ENCODE measurements at places on chromosomes 3 and 15.

DNA sequence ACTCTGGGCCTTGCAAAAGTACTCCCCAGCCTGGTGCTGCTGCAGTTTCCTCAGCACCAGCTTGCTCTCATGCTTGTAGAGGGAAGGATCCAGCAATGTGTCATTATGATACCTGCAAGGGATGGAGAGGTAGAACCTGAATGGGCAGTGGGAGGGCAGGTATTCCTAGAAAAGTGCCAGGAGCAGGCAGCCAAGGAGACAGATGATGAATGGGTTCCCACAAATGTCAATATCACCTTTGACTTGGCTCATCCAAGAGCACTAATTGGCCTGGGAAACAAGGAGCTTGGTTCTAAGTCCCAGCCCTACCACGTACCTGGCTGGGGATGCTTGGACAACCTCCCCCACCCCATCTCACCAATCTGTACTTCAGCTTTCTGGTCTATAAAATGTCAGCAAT, 9.4 kb downstream of the CILP start:
- DNase-seq = no peak

DNA sequence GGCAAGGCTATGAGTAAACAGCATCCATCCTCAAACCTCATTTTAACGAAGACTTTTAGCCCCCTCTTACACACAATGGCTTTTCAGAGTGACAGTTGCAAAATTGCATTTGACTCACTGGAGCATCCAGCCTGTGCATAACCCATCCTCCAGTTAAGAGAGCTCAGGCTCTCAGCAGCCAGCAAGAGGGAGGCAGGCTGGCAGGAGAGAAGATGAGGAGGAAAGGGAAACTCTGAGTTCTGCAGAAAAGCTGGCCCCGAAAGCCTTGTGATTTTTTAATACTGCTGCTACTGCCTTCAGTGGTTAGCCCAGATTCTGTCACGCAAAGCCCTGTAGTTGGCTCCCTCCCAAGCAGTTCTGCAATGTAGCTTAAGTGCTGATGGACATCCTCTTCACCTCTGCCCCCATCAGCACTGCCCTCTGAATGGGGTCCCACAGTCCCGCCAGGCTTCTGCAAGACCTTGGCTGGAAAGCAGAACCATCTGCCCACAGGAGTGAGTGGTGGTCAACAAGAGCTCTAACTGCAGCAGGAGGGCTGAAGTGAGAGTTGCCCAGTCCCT, 371.3 kb downstream of the EPHB1 start:
- DNase-seq = peak; percentile 5

- no peak for DNase-seq
Observed at GRCh38 chr3:126616931-126617330, 38.0 kb downstream of the TXNRD3 start.

DNA sequence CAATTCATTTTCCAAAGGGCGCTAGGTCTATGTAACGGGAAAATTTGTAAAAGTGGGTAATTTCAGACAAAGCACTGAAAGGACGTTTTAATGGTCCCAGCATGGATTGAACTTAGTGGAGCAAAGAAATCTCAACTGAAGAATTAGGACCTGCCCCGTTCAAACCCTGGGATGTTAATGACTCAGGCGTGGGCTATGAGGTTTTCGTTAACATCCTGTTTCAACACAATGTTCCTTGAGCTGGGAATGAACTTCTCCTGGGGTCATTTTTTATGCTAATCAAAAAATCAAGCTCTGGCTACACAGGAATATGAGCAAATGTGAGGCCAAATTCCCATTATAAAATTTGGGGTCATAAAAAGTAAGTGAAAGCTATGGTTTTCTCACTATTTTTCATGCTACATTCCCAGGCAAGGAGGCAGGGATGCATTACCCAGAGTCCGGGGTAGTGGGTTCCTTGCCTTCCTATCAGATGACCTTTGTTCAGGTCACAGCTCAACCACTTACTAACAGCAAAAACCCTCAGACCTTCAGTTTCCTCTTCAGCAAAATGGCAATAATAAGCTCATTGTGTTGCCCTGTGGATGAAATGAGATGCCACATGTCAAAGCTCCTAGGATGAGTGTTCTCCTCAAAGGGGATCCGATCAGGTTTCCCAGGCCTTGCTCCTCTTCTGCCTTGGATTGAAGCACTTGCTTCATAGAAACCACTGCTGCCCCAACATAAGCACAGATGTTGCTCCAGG, 271.4 kb downstream of the ARRDC4 start:
- peak; percentile 1 for DNase-seq

DNA sequence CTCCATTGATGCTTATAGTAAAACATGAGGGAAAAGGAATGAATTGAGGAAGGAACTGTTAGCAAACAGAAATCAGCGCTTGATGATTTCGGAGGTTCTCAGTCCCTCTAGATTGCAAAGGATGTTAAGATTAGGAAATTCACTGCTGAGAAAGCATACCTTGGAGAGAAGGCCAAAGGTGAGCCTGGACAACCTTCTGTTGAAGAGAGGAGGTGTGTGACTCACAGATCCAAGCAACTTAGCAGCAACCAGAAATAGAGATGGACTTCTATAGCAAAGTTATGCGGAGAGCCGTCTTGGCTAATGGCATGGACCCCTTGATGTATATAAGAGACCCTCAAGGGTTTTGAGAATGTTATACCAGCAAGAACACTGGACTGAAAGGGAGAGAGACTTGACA, 114.3 kb downstream of the EEFSEC start:
- no peak for DNase-seq

DNA sequence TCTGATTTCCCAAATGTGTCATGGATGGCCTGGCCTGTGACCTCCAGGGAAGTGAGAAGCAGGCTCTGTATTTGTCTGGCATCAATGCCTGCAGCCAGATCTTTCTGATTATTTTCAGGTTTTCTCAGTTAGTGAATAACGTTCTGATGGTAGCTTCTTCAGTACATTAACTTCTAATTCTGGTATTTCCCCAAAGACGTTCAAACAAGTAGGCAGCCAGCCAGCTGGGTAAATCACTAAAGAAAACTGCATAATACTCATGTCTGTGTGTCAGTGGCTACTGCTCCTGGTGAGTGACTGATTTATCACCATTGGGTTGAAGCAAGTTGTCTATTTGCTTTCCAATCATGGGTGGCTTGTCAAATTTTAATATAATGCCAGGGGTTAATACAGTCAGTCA, 162.6 kb upstream of the PFN2 start:
- DNase-seq = peak; percentile 11

DNA sequence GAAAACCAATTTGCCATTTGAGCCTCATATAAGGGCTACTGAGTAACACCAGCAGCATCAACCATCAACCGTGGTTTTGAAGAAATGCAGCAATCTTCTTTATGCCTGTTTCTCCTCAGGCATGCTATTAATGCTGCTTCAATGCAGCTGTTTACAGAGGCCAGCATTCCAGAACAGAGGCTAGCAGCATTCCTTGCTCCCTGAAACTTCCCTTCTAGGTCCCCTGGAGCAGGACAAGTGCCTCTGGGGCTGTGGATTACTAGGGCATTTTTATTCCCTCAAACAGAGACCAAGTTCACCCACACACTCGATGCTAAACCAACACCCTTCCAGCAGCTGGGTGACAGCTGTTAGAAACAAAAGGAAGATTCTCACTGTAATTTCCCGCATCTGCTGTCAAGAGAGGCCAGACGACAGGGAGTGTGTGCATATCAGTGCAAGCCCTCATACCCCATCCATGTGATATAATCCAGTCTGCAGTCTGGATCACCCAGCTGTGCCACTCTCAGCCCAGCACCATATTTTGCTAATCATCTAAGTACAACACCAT, 57.5 kb downstream of the HOMER2 start:
- DNase-seq = peak; percentile 81

- DNase-seq = no peak
Observed at GRCh38 chr15:40958146-40958545, 4.9 kb downstream of the CHAC1 start.

GRCh38 chr3:108011616-108012015, 79.2 kb downstream of the CD47 start:
- no peak for DNase-seq

DNA sequence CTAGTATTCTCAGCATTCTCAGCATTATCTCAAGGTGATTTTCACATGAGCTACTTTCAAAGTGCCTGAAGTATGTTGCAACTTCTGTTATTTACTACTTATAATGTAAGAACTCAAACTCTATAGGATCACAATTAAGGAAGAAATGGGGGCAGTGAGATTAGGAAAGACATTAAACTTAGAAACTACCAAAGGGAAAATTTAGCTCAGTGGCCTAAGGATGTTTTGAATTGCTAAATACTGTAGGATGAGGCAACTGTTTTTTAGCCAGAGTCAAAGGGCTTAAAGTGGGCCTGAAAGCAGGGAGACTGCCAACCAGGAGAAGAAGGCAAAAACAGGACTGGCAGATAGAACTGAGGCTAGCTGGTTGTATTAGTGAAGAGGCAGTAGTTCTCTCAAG, 55.5 kb upstream of the MBNL1 start:
- no peak for DNase-seq

GRCh38 chr15:66658044-66658443, 44.0 kb upstream of the SMAD6 start:
- no peak for DNase-seq

DNA sequence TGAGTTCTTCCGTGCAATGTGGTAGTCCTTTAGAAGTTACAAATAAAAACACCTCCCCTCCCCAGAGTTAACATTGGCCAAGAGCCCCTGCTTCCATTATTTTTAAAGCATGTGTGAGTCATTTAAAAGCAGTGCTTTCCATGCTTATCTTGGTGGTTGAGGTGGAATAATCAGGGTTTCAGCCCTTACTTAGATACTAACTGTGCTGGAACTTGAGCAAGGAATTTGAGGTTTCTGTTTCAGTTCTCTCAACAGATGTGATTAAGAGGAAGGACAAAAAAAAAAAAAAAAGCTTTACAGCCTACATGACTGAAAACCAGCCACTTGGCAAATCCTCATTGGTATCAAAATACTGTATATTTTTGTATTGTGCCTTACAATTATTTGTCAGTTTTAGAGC, 64.5 kb downstream of the CGNL1 start:
- peak; percentile 94 for DNase-seq

GRCh38 chr3:49871531-49872153, 1.9 kb upstream of the CAMKV start:
- no peak for DNase-seq

DNA sequence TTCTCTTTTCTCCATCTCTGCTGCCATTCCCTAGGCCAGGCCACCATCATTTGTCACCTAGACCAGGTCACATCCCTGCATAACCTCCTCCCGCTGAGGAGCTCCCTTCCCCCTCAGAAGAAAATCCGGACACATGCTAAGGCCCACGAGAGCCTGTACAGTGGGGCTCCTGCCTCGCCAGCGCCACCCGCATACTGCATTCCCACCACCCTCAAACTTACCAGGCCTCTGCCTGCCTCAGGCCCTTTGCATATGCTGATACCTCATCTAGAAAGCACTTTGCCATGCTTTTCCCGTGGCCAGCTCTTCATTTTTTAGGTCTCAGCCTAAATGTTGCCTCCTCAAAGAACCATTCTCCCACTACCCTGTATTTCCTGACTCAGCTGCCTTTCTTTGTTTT, 220.1 kb upstream of the CTDSPL start:
- no peak for DNase-seq

DNA sequence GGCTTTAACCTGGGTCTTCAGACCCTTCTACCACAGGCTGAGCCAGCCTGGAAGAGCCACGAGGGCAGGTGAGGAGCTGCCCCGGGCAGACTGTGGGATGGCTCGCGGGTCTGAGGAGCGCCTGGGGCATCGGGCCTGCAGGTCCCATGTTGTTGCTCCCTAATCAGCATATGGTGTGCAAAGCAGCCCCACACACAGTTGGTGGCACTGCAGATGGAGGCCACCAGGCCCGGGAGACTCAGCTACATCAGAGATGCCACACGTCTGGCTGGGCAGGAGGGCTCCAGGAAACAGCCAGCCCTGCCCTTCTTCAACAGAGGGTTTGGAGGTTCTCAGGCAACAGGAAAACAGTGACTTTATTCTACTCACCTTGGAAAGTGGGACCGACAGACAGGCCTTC, 63.9 kb downstream of the XXYLT1 start:
- DNase-seq = no peak

- no peak for DNase-seq
Observed at GRCh38 chr3:50455161-50456018, 48.0 kb downstream of the CACNA2D2 start.

DNA sequence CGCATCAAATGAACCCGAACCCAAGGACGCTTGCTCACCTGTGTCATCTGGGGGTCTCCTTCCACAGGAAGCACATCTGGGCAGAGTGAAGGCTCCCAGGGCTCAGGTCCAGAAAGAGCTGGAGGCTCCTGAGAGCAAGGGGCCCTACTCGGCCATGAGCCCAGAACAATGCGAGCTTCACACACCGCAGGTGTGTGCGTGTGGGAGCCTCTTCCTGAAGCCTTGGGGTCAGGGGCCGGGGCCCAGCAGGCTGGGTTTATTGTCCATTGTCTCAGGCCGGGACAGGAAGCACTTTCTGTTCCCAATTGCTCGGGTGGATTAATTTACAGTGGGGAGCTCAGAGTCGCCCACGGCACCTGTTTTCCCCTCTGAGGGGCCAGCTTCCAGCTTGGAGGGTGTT, 74.8 kb downstream of the RPN1 start:
- no peak for DNase-seq

GRCh38 chr3:138806376-138807080, 28.2 kb downstream of the PIK3CB start:
- no peak for DNase-seq

GRCh38 chr15:28167042-28167441, 67.9 kb upstream of the OCA2 start:
- DNase-seq = no peak

GRCh38 chr3:46883054-46883829, 5.7 kb downstream of the PTH1R start:
- peak; percentile 61 for DNase-seq

GRCh38 chr3:126982471-126983175, at the start of gene PLXNA1:
TSS of gene PLXNA1 (plus strand) at chr3:126983115. CDS start at chr3:126988594, 5,479 bp downstream.
- DNase-seq = peak; percentile 90

- peak; percentile 69 for DNase-seq
Observed at GRCh38 chr3:129121016-129121791, 400 bp downstream of the RAB43 start.

DNA sequence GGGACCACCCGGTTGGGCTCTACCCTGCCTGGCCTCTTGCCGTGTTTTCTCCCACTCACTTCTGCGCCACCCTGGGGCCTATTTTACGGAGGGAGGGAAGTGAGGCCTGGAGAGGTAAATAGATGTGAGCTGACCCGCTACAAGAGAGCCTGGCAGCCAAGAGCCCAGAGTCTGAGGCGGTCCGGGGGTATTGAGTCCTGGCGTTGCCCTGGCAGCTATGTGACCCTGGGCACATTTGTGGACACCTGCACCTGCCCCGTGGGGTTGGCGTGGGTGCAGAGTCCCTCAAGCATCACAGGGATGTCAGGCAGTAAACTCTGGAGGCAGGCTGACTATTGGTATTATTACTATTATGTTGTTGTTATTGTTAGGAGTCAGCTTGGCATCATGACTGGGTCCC, 85.7 kb downstream of the FBLN2 start:
- DNase-seq = no peak

GRCh38 chr3:196633555-196634151, 5.8 kb upstream of the NRROS start:
- DNase-seq = no peak

DNA sequence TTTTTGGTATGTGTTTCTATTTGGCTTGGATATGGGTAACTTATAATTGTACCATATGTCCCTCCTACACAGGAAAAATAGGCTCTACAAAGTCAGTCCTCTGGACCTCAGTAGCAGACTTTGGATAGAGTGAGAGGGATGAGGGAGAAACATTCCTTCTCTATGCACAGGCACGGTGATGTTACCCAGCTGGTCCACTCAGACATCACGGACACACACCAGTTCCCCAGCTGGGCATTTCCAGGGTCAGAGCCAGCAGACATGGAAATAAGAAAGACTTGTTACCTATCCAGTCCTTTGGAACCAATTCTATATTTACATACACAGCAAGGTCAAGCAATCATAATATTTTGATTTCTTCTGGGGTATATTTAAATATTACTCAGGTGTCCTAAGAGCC, 433.1 kb upstream of the KCNMB2 start:
- DNase-seq = no peak
